ENCODE measurements at places on chromosomes 12 and 14. TPM values are rescaled to one million over a fixed set of nuclear protein-coding genes. Genes with fewer than 3 reads are reported as not detected.

The FGF6 gene
- polyA plus RNA-seq, result not detected

The ACSM4 gene
- not detected for polyA plus RNA-seq

The C12orf56 gene
- 0.07 TPM for polyA plus RNA-seq

The TAS2R46 gene
- polyA plus RNA-seq, result 0.22 TPM

The CHGA gene
- not detected for polyA plus RNA-seq

The MYF6 gene
- polyA plus RNA-seq, result not detected

The RACGAP1 gene
- 16.7 TPM for polyA plus RNA-seq

The PMCH gene
- not detected for polyA plus RNA-seq

The PLEKHG7 gene
- not detected for polyA plus RNA-seq
